ENCODE measurements at places on chromosomes 16 and 17.
A peak's percentile ranks its signal among the peaks of the same experiment; 100 is the strongest.

DNA sequence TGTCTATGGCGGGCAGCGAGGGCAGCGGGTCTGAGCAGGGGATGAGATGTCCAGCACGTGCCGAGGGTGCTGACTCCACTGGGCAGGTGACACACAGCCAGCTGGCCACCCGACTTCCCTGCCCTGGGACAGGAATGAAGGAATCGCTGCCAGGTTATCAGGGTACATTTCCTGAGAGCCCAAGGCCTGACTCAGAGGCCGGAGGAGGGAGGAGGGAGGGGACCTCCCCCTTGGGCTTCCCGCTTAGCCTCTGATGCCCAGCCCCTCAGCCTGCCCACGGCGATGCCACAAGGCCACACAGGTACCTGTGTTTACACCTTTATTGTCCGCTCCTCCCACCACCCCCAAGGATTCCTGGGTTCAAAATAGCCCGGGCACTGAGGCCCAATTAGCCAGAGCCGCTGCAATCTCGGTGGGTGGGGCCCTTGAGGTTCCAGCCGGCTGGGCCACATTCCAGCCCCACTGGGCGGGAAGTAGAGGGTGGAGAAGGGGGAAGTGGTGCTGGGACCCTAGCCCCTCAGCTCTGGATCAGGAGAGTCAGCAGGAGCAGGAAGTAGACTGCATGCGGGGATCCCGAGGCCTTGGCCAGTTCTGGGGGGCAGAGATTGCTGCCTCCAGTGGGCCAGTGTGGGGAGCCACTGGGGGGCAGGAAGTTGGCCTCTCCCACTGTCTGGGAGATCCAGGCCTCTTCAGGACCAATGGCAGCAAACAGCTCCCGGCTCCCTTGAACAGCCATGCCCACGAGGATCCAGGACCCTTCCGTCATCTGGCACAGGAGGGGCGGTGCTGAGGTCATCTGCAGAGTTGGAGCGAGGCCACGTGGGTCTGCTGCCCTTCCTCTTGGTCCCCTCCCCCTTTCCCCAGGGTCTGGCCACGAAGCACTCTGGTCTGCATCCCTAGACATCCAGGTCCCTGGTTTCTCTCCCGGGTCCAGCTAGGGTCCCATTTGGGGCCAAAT lies 3.4 kb upstream of the PRSS8 start:
- no peak for DNase-seq

- no peak for DNase-seq
Observed at GRCh38 chr17:32315171-32315570, 26.8 kb downstream of the C17orf75 start.

GRCh38 chr16:68660359-68660795 lies 15.3 kb downstream of the CDH3 start:
- DNase-seq = peak; percentile 61

DNA sequence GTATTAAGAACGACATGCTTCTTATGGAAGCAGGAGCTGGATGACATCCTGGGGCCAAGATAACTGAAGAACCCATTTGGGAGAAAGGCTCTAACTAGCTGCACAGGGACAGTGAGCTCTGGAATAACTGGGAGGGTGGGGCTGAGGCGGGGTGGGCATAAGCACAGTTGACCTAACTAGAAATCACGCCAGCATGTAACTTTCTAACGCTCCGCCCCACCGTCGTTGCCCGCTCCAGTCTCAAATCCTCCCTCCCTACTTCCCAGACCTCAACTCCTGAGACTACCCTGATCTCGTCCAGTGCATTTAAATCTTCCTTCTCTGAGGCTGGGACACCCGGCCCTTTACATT lies 436 bp downstream of the PHB1 start:
- no peak for DNase-seq

GRCh38 chr16:1550069-1550468 lies 16.6 kb downstream of the TMEM204 start:
- DNase-seq = no peak

- DNase-seq = no peak
Observed at GRCh38 chr16:28003923-28004322, 59.6 kb downstream of the GSG1L start.

DNA sequence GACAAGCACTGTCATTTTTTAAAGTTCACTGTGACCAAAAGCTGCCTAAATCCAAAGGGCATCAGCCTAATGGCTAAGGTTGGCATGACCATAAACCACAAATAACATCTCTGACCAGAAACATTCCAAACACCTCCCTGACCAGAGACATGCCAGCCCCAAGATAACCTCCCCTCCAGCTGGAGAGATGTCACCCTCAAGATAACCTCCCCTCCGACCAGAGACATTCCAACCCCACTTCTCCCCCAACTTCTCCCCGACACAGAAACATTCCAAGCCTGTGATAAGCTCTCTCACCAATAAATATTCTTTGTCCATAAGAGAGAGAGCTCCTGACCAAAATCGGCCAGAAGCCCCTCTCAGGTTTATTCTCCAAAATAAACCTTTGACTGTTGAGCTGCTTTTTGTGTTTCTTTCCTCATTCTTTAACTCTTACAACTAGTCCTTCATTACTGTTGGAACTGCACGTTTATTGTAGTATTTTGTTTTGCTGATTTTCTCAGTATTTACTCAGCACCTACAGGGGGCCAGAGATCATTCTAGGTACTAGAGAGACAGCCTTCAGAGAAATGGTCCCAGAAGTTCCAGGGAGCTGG lies 325.6 kb downstream of the SLC39A11 start:
- DNase-seq = no peak

- no peak for DNase-seq
Observed at GRCh38 chr17:40377832-40378231, 13.3 kb upstream of the GJD3 start.

DNA sequence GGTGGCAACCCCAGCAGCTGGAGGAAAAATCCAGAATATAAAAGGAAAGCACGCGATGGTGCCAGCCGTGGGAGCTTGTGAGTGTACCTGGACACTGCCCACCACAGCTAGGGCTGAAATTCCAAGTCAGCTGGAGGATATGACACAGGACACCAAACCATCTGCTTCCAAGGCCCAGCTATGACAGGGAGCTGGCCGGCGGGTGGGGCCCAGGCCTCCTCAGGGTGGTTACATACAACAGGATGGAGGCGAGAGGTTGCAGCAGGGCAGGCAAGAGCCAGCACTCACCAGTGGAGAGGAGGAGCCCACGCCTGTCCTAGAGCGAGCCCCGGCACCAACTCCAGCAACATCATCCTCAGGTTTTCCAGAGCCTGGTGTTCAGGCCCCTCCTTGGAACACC lies 163.2 kb upstream of the RPL38 start:
- DNase-seq = no peak

DNA sequence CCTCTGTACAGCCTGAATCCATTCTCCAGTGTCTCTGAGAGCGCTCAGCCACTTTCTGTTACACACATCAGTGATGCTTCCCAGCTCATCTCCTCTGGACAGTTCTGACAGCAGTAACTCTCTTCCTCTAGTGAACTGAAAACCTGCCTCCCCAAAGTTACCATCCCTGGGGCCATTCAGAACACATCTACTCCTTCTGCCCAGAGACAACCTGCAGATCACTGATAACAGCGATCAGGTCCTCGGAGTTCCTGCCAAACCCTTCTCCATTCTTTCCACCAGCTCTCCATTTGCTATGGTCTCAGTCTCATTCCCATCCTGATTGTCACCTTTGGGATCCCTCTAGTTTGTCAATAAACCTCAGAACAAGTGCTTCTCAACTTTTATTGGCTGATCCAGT lies 7.3 kb downstream of the ZZEF1 start:
- DNase-seq = no peak

All from activated CD4-positive, alpha-beta T cell treated with anti-CD3 and anti-CD28 coated beads, Interleukin-2, amount 50 U/mL, for 16 hours (primary cell).